ENCODE measurements at places on chromosomes 12 and 14. TPM values are rescaled to one million over a fixed set of nuclear protein-coding genes. Genes with fewer than 3 reads are reported as not detected.

Gene KCNMB4
- 0.57 TPM for total RNA-seq

Gene OR9K2
- total RNA-seq = not detected

Gene LLPH
- 2.4 TPM for total RNA-seq

Gene MLXIP
- total RNA-seq = 35.0 TPM

Gene C12orf42
- not detected for total RNA-seq

Gene LRTM2
- not detected for total RNA-seq

Gene OR4Q2
- not detected for total RNA-seq

Gene LTBP2
- total RNA-seq = 133 TPM

Gene KRT72
- not detected for total RNA-seq

Gene IGF1
- 0.65 TPM for total RNA-seq

Gene EIF2S3B
- 0.69 TPM for total RNA-seq

Gene FSCB
- total RNA-seq = not detected

Gene AMHR2
- total RNA-seq = not detected

Gene RNASE3
- not detected for total RNA-seq

Gene KLRD1
- total RNA-seq = 0.69 TPM

Gene ACOT2
- total RNA-seq = 17.2 TPM

Gene RDH5
- total RNA-seq = 1.6 TPM

Gene PCBP2
- total RNA-seq = 440 TPM

Gene BICDL1
- total RNA-seq = not detected

Gene RERG
- total RNA-seq = not detected

Gene DAZAP2
- total RNA-seq = 73.3 TPM

Gene CTSG
- not detected for total RNA-seq

Gene KLRB1
- total RNA-seq = not detected

Gene EEA1
- total RNA-seq = 27.9 TPM

Gene DENND5B
- total RNA-seq = 5.2 TPM

Gene RD3L
- not detected for total RNA-seq

Gene DNAH10
- 0.16 TPM for total RNA-seq

Gene REP15
- 0.97 TPM for total RNA-seq

Gene SIX4
- total RNA-seq = 0.88 TPM

Gene CLMN
- total RNA-seq = 1.6 TPM

Gene GLS2
- 0.44 TPM for total RNA-seq

Gene USP44
- 0.81 TPM for total RNA-seq

Gene RAPGEF3
- 39.3 TPM for total RNA-seq

Gene SERPINA10
- not detected for total RNA-seq

Gene CFL2
- total RNA-seq = 28.0 TPM

Gene CHURC1
- total RNA-seq = 34.7 TPM

Gene DDIT3
- 8.1 TPM for total RNA-seq

Gene GYS2
- not detected for total RNA-seq

Gene ZFHX2
- 1.0 TPM for total RNA-seq

Gene LUM
- total RNA-seq = 0.57 TPM

Gene THAP2
- 1.6 TPM for total RNA-seq

Gene ZCRB1
- total RNA-seq = 15.1 TPM

Gene AGAP2
- 0.06 TPM for total RNA-seq

Gene CLEC4D
- not detected for total RNA-seq

Gene GPR137C
- total RNA-seq = 0.65 TPM

Gene ESRRB
- not detected for total RNA-seq

Gene TRAFD1
- 19.6 TPM for total RNA-seq

Gene SCARB1
- 30.1 TPM for total RNA-seq

Gene FAM222A
- total RNA-seq = under 0.01 TPM

Gene INSM2
- not detected for total RNA-seq

Gene OR4K2
- not detected for total RNA-seq
